ENCODE measurements at places on chromosomes 6 and 20. TPM values are rescaled to one million over a fixed set of nuclear protein-coding genes. Genes with fewer than 3 reads are reported as not detected.

Gene SCUBE3
- not detected for total RNA-seq

Gene PAK5
- not detected for total RNA-seq

Gene SLC13A3
- 4.2 TPM for total RNA-seq

Gene TP53TG5
- total RNA-seq = not detected

Gene MDFI
- 15.2 TPM for total RNA-seq

Gene ADGRF5
- total RNA-seq = 32.3 TPM

Gene ZNF334
- 1.3 TPM for total RNA-seq

Gene LY86
- total RNA-seq = 0.73 TPM

Gene GUCA1A
- total RNA-seq = not detected

Gene DLK2
- 1.9 TPM for total RNA-seq

Gene WTAP
- 33.3 TPM for total RNA-seq

Gene CYP24A1
- 4.8 TPM for total RNA-seq

Gene DZANK1
- 10.0 TPM for total RNA-seq

Gene LIN28B
- not detected for total RNA-seq

Measured in uterus (tissue), 4 donors.